ENCODE measurements at places on chromosomes 11 and 22. TPM values are rescaled to one million over a fixed set of nuclear protein-coding genes. Genes with fewer than 3 reads are reported as not detected.

DNA sequence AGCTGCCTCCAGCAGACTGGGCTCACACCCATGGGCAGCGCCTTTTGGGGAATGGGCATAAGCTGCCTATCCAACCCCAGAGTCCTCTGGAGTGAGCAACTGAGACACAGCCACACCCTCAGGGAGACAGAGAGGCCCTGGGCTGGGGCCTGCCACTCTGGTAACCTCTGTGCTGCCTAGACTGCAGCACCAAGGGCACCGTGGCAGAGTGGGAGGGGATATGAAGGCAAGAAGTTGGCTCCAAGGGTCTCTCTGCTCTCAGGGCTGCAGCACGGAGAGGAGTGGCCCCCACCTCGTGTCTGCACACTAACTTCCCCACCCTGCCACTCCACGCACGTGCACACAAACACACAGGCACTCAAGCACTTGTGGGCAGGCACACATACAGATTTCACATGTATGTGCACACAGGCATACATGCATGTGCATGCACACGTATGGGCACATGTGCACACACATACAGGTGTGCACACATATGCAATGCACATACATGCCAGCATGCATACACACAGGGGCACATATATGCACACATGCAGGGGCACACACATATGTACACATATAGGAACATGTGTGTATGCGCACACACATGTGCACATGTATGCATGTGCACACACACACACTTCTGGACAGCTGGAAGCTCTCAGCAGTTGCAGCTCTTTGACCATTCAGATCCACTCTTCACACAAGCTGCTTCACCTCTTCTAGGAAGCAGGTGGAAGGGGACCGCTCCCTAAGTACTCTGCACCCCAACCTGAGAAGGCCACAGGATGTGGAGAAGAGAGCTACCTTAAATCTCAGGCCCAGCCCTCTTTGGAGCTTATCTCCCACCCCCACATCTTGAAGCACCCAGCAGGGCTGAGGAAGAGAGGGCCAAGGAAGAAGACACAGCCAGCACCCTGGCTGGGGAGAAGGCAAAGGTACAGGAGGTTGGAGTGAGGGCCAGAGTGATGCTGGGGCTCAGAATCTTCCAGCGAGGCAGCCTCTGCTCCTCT is 4.3 kb downstream of the IGSF9B start:
- DNase-seq: no peak
- H3K4me3 ChIP-seq: peak overlapping the region; percentile 85
- peaks cover 4% of the 10 kb centered on the region for H3K27me3 ChIP-seq
- H3K36me3 ChIP-seq: peaks cover 15% of the 10 kb centered on the region

- H3K27me3 ChIP-seq: no peaks in the 10 kb centered on the region
- no peak overlapping the region for H3K4me3 ChIP-seq
- H3K4me1 ChIP-seq: no peaks in the 10 kb centered on the region
- H3K36me3 ChIP-seq: no peaks in the 10 kb centered on the region
Measured at GRCh38 chr11:107265591-107266121, 192.0 kb downstream of the CWF19L2 start.

DNA sequence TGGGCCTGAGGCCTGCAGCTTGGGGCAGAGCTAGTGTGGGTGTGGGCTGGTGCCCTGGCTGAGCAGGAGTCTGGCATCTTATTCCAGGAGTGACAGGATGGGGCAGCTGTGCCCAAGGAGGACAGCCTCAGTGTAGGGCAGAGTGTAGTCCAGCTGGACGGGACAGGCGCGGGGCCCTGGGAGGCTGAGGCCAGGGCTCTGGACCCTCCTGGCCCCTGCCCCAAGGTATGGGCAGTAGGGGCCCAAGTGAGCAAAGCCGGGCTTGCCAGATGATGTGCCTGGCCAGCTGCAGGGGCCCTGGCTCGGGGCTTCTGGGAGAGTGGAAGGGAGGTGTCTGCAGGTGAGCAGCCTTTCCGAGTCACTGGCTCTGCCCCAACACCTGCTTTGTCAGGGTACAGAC is 1190.9 kb downstream of the BRD1 start:
- DNase-seq: no peak
- H3K4me3 ChIP-seq: no peak overlapping the region
- no peak overlapping the region for H3K27ac ChIP-seq

KRTAP5-2 gene
- not detected for total RNA-seq

OR8B3 gene
- total RNA-seq: not detected
